OCI-LY7 (cell line): ENCODE measurements at places on chromosomes 7 and 10. TPM values are rescaled to one million over a fixed set of nuclear protein-coding genes. Genes with fewer than 3 reads are reported as not detected.

DNA sequence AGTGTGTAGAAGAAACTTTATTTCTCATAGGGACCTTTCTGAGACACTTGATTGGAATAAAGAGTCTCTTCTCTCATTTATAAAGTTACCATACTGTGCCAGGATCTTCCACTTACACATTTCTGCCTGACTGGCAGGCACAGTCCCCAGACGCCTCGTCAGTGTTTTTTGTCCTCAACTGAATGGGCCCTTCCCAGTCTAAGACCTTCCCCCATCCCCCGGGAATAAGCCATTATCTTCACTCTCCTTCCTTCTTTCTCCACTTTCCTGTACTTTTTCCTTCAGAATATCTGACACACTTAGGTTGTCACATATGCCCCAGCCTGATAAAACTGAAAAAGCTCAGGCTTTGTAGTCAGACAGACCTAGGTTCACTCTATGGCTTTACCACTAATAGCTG lies 35.3 kb upstream of the KCNIP2 start:
- DNase-seq = no peak

GRCh38 chr10:84510121-84510520 lies 181.7 kb downstream of the CCSER2 start:
- no peak for DNase-seq

DNA sequence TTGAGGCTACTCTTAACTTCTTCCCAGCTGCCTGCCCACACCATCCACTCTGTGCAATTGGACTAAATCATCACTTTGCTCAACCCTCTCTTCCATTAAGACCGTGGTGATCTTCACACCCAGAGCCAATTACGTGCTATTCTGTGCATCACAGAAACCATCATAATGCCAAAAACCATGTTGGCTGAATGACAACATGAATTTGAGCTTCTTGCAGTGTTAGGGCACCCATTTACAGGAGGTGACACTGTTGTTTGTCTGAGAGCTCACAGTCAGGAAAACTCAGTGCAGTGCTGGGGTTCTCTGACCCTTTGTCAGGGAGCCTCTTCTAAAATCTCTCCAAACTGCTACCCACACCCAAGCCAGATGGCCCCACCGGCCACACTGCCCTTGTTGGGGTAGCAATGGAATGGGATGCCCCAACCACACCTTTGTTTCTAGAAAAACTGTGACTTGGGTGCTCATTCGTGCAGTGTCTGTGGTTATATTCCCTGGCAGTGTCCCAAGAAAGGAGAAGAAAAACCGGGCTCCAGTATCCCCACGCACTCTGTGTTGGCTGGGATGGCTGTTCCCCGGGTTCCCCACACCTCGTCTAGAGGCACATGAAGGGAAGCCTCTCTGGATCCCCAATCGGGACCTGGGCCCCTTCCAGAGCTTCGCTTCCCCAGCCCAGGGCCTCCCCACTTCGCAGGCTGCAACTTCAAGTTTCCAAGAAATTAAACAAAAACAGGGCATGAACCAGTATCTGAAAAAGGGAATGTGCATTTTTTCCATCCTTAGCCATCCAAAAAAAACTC lies 2.0 kb upstream of the TNS3 start:
- DNase-seq = no peak

GRCh38 chr7:30147223-30147622 lies 12.4 kb downstream of the MTURN start:
- no peak for DNase-seq

- no peak for DNase-seq
These were observed 22.7 kb upstream of the HHEX start for GRCh38 chr10:92667078-92667477.

The CYP26C1 gene
- total RNA-seq = 0.09 and 0.15 TPM in 2 replicates

The PHTF2 gene
- total RNA-seq = 62.0 and 62.4 TPM in 2 replicates

The AMPH gene
- total RNA-seq = not detected in 2 replicates

The GNB2 gene
- 174 and 180 TPM in 2 replicates for total RNA-seq

The GDF2 gene
- not detected in 2 replicates for total RNA-seq

The PROSER2 gene
- not detected in 2 replicates for total RNA-seq
